ENCODE measurements at places on chromosomes 7 and 10. TPM values are rescaled to one million over a fixed set of nuclear protein-coding genes. Genes with fewer than 3 reads are reported as not detected.
A peak's percentile ranks its signal among the peaks of the same experiment; 100 is the strongest.

- H3K27me3 ChIP-seq, result peaks cover 5% of the 10 kb centered on the region
- peaks cover 2% of the 10 kb centered on the region for H3K4me1 ChIP-seq
- H3K36me3 ChIP-seq, result no peaks in the 10 kb centered on the region
- DNase-seq, result no peak
- no peak overlapping the region for H3K4me3 ChIP-seq
Measured at GRCh38 chr10:89100680-89101079, 106.4 kb downstream of the CH25H start.

SYT15 gene
- total RNA-seq, result 0.86 TPM

GRCh38 chr7:131521651-131522163 is 34.7 kb downstream of the PODXL start:
- no peak for DNase-seq
- H3K4me3 ChIP-seq, result peak overlapping the region; percentile 4
- H3K27ac ChIP-seq, result peak overlapping the region; percentile 61
- H3K4me1 ChIP-seq, result peaks cover 17% of the 10 kb centered on the region
- peaks cover 7% of the 10 kb centered on the region for H3K27me3 ChIP-seq

TMEM213 gene
- total RNA-seq, result 1.1 TPM

DNA sequence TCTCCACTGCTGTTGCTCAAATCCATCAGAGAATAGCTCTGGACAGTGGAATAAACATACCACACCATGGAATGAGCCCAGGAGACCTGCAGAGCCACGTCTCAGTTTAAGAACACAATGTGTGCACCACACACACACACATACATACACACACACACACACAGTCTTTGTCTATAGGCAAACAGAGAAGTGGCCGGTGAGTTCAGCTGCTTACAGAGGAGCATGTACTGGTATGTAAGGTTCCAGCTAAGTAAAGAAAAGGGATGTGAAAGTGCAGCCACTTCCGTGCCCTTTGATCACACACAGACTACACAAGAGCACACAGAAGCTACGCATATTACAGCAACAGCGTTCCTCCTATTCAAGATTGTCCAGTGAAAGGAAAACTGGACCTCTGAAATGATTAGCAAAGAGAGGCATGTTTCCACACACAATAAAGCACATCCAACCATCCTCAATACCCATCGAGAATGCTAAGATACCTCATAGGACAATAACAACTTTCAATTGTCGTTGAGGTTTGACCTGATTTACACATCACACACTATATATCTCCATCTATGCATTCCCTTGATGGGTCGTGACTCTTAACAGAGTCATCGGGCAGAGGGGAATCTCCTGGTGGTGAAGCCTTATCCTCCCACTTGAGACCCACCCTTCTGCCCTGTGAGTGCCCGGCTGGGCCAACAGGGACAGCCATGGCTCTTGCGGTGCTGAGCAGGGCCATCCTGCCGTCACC is 23.6 kb downstream of the SLC35B4 start:
- H3K4me1 ChIP-seq, result no peaks in the 10 kb centered on the region
- no peak for DNase-seq
- no peaks in the 10 kb centered on the region for H3K27me3 ChIP-seq

FZD1 gene
- total RNA-seq, result 0.08 TPM

DNA sequence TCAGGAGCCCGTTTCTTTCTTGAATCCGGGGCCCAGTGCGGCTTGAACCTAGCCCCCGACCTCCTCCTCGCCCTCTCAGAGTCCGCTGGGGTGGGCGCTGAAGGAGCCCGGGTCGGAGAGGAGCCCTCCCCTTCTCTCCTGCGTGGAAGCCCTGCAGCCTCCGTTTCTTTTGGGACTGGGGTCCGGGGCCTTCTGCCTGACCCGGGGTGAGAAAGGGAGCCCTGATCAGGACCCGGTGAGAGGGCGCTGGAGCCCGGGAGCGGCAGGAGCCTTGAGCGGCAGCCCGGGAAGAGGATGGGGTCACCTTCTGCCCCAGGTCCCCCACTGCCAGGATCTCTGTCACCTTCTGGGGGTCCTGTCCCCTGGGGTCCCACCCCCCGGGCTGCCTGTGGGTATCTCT is 162.3 kb downstream of the ZNF33B start:
- DNase-seq, result no peak
- no peak overlapping the region for H3K4me3 ChIP-seq
- H3K27me3 ChIP-seq, result peaks cover 16% of the 10 kb centered on the region
- H3K36me3 ChIP-seq, result no peaks in the 10 kb centered on the region

C7orf57 gene
- total RNA-seq, result 0.28 TPM

- no peak for DNase-seq
- no peaks in the 10 kb centered on the region for H3K4me1 ChIP-seq
- peaks cover 4% of the 10 kb centered on the region for H3K27me3 ChIP-seq
- no peak overlapping the region for H3K4me3 ChIP-seq
- H3K36me3 ChIP-seq, result no peaks in the 10 kb centered on the region
Measured at GRCh38 chr10:91605968-91606367, 26.9 kb downstream of the PPP1R3C start.

DNA sequence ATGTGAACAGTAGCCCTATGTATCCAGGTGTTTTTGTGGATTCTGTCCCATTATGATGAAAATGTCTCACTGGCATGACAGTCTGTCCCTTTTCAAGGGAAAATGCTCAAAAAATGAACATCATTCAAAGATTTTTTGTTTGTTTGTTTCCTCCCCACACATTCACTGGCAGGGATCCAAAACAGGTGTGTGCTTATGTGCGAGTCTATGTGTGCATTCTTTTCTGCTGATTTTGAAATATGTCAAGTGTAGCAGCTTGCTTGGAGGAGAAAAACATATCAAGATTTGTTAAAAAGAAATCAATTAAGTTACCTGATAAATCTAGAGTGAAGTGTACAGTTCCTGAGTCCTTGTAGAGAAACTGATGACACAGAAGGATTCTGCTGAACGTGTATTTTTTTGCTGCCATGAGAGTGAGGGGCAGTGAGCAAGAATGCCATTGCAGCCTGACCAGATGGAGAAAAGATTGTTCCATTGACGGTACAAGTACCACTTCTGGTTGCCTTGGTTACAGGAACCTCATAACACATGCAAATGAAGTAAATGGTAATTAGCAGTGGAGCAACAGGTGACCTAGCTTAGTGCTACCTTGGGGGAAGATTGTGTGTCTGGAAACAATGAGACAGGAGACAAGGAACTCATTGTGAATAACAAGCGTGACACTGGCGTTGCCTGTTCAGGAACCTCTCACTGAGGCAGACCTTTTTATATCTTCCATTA is 277.4 kb upstream of the PHYHIPL start:
- no peak overlapping the region for H3K4me3 ChIP-seq
- no peak for DNase-seq
- no peaks in the 10 kb centered on the region for H3K4me1 ChIP-seq
- H3K27ac ChIP-seq, result no peak overlapping the region

- no peaks in the 10 kb centered on the region for H3K4me1 ChIP-seq
- H3K36me3 ChIP-seq, result no peaks in the 10 kb centered on the region
- no peak overlapping the region for H3K4me3 ChIP-seq
- no peak overlapping the region for H3K27ac ChIP-seq
- H3K27me3 ChIP-seq, result peaks cover 37% of the 10 kb centered on the region
- no peak for DNase-seq
Measured at GRCh38 chr10:33276282-33276923, 58.1 kb downstream of the NRP1 start.

GRCh38 chr7:100102950-100103840 is 1.8 kb downstream of the AP4M1 start:
- H3K27me3 ChIP-seq, result no peaks in the 10 kb centered on the region
- H3K4me1 ChIP-seq, result peaks cover 32% of the 10 kb centered on the region
- H3K36me3 ChIP-seq, result peaks cover 52% of the 10 kb centered on the region
- DNase-seq, result no peak

DNA sequence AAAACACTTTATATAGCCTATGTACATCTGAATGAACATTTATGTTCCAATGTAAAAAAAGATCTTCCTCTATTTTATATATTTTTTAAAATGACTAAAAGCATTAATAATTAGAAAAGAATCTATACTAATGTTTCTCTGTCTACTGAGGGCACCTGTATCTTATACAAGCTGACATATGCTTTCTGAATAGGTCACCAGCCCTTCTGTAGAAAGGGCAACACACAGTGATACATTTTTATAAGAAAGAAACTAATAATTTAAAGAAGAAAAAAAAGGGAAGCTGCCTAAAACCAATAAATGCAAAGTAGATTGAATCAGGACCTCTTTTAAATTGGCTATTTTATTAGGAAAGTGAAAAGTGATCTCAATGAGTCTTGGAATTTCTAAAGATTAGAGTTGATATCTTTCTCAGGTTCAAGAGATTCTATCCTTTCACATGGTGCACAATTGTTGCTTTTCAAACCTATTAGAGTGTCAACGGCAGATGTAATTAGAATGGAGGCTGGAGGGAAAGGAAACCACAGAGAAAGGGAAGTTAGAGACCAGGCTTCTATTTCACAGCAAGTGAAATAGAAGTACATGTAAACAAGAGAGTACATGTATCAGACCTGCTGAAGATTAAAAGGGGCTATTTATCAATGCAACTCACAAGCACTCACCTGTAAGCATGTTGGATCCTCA is 6.3 kb downstream of the MTPN start:
- no peak overlapping the region for H3K27ac ChIP-seq
- DNase-seq, result no peak
- H3K4me1 ChIP-seq, result peaks cover 66% of the 10 kb centered on the region
- H3K27me3 ChIP-seq, result no peaks in the 10 kb centered on the region

GAD2 gene
- not detected for total RNA-seq

DNA sequence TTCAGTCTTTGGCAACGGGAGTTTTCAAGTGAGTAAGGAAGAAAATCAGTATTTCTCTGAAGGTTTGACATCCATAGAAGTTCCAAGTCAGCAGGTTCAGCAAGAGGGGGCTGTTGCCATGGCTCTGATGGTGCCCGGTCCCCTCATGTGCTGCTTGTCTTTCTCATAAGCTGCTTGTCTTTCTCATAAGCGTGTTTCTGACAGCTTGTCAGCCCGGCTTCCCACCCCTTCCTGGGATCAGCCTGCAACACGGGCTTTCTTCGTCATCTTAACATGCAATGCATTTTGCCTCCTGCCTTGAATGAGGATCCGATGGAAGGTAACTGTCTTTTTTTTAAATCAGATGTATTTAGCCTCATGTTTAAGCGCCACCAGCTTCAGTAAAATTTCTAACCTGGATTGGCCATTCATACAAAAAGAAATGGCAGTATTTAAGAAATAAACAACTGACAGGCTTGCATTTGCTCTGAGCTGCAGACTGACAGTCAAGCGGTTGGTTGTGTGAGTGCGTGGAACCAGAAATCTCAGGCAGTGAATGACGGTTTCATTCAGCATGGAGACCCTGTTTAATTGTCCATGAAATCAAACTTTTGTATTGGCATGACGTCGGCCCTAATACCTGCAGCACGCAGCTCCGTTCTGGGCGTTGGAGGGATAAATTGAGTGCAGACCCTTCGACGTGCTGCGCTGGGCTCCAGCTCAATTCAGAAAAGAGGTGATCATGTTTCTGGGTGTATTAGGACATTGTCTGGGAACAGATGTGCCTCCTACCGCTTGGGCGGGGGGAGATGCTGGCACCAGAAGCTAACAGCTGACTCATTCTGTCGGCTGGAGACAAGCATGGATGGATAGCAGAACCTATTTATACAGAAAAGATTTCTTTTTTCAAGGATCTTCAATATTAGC is 454.7 kb upstream of the FOXK1 start:
- no peak overlapping the region for H3K4me3 ChIP-seq
- H3K27me3 ChIP-seq, result no peaks in the 10 kb centered on the region
- no peaks in the 10 kb centered on the region for H3K36me3 ChIP-seq
- no peak overlapping the region for H3K27ac ChIP-seq
- DNase-seq, result no peak
- H3K4me1 ChIP-seq, result no peaks in the 10 kb centered on the region

GRCh38 chr10:126087796-126088505 is 191.6 kb downstream of the FANK1 start:
- H3K4me1 ChIP-seq, result no peaks in the 10 kb centered on the region
- no peak overlapping the region for H3K27ac ChIP-seq
- no peaks in the 10 kb centered on the region for H3K36me3 ChIP-seq
- H3K4me3 ChIP-seq, result no peak overlapping the region
- no peak for DNase-seq

GRCh38 chr10:101716891-101717659 is 22.1 kb upstream of the FBXW4 start:
- no peaks in the 10 kb centered on the region for H3K36me3 ChIP-seq
- DNase-seq, result peak; percentile 37
- no peak overlapping the region for H3K4me3 ChIP-seq

DNA sequence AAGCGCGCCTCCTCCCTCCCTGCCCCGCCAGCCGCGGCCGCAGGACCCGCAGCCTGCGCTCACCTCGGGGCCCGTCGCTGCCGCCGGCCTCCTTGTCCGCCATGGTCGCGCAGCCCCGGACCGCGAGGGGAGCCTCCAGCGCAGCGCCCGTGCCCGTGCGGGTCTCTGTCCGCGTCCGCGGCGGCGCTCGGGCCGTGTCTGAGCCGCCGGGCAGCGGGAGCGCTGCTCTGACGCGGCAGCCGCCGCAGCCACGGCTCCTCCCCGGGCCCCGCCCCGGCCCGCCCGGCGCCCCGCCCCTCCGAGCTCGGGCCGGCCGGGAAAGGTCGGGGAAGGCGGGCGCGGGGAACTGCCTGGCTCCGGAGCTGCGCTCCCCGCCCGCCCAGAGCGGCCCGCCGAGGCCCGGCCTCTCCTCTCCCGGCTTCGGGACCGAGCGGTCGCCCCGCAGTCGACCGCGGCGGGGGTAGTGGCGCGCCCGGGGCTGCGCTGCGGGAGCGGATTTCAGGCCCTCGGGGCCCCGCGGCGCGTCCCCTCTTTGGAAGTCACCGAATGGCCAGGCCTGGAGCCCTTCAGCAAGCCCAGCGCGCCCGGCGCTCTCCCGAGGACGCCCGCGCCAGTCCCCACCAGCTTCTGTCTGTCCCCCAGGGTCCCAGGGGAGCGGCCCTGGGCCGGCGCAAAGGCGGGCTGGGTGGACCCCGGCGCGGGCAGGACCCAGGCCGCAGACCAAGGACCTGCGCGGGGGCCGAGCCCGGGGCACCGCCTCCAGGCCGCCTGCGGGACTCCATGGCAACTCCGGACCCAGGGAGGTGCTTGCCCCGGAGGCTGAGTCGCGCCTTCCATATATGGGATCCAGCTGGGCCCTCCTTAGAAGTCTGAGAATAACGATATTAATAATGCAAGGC is at the start of gene HSPA12A:
HSPA12A (minus strand) TSS at position 200 of the 899 bp plus-strand sequence; CDS start at position 103, 97 bp downstream.
- H3K27ac ChIP-seq, result no peak within 1 kb of the TSS
- peaks cover 58% of the 10 kb centered on the region for H3K27me3 ChIP-seq
- H3K4me1 ChIP-seq, result peaks cover 6% of the 10 kb centered on the region
- no peaks in the 10 kb centered on the region for H3K36me3 ChIP-seq
- DNase-seq, result peak; percentile 55

GRCh38 chr7:116399819-116400218 is 99.7 kb upstream of the CAV2 start:
- no peak overlapping the region for H3K27ac ChIP-seq
- DNase-seq, result no peak
- H3K4me1 ChIP-seq, result no peaks in the 10 kb centered on the region
- no peaks in the 10 kb centered on the region for H3K36me3 ChIP-seq
- peaks cover 18% of the 10 kb centered on the region for H3K27me3 ChIP-seq

- H3K4me1 ChIP-seq, result peaks cover 88% of the 10 kb centered on the region
- peaks cover 95% of the 10 kb centered on the region for H3K36me3 ChIP-seq
- DNase-seq, result no peak
- peak overlapping the region; percentile 89 for H3K27ac ChIP-seq
- peak overlapping the region; percentile 36 for H3K4me3 ChIP-seq
- H3K27me3 ChIP-seq, result no peaks in the 10 kb centered on the region
Measured at GRCh38 chr10:62063795-62064472, 162.4 kb downstream of the ARID5B start.

Data from activated CD4-positive, alpha-beta memory T cell treated with anti-CD3 and anti-CD28 coated beads, Interleukin-2, amount 10 ng/mL, durations not matched to agents 7 days and 5 days (primary cell).